Panc1 (cell line): ENCODE measurements at places on chromosomes 3 and 15. TPM values are rescaled to one million over a fixed set of nuclear protein-coding genes. Genes with fewer than 3 reads are reported as not detected.

TMEM108 gene
- total RNA-seq: 0.41 TPM

KBTBD13 gene
- total RNA-seq: not detected

LRRK1 gene
- total RNA-seq: 88.0 TPM

KIF7 gene
- total RNA-seq: 6.5 TPM

GPR27 gene
- total RNA-seq: 0.15 TPM

SKOR1 gene
- 0.21 TPM for total RNA-seq
